ENCODE measurements at places on chromosomes 1 and 21.

GRCh38 chr1:92784021-92784638 is 778 bp downstream of the EVI5 start:
- peak; percentile 86 for DNase-seq

DNA sequence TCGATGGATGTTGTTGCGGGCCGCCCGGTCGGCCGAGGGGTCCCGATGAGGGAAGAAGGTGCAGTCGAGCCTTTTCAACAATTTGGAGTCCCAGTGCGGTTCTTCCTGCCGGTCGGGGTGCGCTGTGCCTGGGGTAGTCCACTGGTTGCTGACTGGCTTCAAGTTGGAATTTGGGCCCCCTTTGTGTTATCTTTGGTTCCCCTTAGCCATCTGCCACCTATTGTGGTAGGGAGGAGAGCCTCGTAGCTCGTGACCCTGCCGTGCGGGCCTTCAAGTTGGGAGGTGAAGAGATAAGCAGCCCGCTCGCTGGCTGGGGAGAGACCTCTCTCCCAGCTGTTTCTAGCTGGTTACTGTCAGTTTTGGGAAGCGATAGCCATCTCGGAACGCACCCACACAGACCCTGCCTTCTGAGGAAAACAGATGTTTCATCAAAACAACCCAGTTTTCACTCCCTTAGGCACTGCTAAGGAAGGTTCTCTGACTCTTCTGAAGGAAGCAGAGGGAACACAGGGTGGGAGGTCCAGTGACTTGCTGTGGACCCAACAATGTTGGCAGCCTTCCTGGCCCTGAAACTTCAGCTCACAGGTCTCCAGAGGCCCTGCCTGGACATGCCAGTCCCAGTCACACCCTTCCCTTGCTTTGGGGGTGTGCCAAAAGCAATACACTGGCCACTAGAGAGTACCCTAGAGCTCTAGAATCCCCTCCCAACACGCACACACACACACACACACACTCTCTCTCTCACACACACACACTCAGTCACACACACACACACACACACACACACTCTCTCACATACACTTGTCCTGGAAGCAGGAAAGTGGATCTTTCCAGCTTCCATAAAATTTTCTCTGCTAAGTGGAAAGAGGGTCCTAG is 1.0 kb downstream of the BTG2 start:
- peak; percentile 70 for DNase-seq

- DNase-seq, result no peak
Observed at GRCh38 chr1:44401256-44402228, 3.5 kb upstream of the RNF220 start.

GRCh38 chr1:163072658-163073057 is 3.5 kb downstream of the RGS4 start:
- peak; percentile 75 for DNase-seq

- DNase-seq, result no peak
Observed at GRCh38 chr1:230728710-230729392, 14.9 kb upstream of the AGT start.

- peak; percentile 76 for DNase-seq
Observed at GRCh38 chr21:45818276-45818903, 163.2 kb upstream of the COL6A1 start.

DNA sequence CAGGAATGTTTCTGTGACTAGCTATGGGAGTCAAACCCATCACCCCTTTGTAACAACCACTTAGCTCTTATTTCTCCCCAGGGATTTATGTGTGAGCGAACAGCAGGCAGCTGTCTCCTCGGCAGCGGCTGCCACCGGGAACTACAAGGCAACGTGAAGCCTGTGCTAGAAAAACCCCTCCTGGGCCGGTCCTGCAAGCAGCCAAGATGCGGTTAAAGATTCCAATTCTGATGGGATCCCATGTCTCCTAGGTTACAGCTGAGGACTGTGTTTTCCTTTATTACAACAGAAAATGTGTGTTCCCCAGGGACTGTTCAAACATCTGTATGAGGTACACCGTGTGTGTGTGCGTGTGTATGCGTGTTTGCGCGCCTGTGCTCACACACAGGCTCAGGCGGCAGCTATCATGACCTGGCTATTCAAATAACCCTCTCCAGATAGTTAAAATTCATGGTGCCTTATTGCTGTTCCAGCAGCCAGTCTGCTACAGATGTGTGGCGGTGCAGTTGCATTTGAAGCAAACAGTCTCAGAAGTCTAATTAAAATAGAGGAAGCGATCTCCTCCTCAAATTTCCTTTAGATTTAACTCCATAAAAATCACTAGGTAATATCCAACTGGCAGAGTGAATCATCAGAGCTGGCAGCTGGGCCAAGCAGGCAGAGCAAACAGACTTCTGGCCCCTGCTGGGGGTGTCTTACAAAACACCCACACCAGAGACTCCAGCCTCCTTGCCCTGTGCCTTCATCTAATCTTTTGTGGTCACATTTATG is 68.0 kb downstream of the LMX1A start:
- DNase-seq, result no peak

DNA sequence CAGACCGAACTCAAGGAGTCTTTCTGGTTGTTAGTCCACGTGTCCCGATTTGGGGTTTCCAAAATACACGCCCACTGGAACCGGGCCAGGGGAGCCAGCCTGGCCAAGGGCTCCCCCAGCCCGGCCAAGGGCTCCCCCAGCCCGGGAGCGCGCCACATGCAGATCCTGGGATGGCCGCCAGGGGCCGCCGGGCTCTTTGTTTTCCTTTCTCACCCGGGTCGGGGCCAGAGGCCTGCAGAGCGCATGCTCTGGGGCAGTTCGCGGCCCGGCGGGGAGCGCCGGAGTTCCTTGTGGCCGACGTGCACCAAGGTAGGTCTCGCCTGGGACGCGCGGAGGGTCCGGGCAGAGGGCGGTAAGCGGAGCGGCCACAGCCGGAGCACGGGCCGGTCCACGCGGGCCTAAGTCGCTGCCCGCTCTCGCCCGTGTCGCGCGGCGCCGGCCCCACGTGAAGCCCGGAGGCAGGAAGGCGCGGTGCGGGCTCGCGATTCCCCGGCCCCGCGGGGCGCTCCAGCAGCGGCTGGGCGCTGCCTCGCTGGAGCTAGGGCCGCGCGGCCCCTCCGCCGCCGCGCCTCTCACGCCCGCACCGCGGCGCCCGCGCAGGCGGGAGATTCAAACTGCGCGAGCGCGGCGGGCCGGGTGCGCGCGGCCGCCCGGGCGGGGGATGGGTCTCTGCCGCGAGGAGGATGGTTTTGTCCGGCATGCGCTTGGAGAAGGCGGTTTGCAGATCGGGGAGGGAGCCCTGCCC is 12.3 kb downstream of the RCC1 start:
- DNase-seq, result peak; percentile 94

GRCh38 chr1:15584489-15585363 is at the start of gene AGMAT:
Gene AGMAT (minus strand): TSS chr1:15585051. CDS start chr1:15584967, 84 bp downstream.
- peak; percentile 64 for DNase-seq

DNA sequence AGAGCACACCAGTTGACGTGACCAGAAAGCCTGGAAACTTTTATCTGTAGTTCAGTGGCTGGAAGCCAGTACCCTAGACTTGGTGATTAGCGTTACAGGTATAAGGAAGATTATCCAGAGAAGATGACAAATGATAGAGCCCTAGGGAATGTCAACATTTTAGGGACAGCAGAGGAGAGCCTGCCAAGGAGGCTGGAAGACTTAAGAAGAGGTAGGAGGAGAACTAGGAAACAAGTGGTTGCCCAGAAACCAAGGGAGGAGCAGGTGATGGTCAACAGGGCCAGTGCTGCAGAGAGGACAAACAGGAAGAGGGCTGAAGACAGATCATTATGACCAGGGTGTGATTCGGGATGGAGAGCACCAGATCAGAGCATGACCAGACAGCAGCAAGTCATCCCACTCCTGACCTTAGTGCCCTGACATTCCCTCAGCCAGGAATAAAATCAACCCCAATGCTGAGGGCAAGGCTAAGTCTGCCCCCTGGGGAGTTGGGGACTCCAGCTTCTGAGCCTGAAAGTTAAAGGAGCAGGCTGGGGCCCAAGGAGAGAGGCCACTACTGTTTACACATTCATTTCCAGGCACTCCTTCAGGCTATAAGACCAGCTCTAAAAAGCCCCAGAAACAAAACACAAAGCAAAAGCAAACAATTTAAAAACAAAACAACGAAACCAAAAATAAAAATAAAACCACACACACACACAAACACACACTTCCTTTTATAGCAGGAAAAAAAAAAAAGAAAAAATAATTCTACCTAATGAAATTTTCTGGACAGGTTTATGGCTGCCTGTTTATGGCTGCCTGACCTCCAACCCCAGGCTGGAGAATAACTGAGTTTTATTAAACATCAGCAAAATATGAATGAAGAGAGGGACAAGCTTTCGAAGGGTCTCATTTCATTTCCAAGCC is 48.6 kb upstream of the LRRC52 start:
- no peak for DNase-seq

DNA sequence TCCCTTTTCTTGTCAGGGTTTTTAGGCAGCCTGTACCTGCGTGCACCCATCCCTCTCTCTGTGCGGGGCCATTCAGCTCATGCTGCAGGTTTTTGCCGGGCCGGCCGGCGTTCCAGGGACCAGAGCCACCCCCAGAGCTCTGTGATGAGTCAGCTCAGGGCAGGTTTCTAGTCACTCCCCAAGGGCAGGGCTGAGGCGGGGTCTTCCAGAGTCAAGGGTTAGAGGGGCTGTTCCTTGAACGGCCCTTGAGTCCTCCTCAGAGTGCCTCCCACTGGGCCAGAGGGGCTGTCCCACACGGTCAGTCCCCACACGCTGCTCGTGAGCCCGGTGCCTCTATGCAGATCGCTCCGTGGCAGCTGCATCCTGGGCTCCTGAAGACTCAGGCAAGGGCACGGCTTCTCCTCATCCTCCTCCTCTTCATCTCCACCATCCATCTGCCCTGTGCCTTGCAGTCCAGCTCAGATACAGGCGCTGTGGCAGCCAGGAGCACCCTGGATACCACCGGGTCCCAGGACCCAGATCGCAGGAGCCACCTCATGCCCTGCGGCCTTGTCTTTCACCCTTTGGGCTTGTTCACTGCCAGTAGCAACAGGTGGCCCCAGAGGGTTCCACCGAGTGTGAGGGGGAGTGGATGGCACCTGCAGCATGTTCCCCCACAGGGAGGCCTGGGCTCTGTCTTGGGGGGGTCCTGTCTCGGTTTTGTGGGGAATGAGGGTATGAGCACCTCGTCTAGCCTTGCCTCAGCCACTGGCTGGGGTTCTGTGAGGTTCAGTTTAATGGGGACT is 17.4 kb downstream of the SLX9 start:
- no peak for DNase-seq

GRCh38 chr1:51578383-51579109 is 38.3 kb upstream of the OSBPL9 start:
- no peak for DNase-seq

GRCh38 chr1:14027099-14027498 is 327.1 kb downstream of the PRDM2 start:
- DNase-seq, result no peak

GRCh38 chr1:234288946-234289345 is 84.3 kb upstream of the COA6 start:
- DNase-seq, result no peak

- DNase-seq, result peak; percentile 12
Observed at GRCh38 chr1:47785561-47786271, 211.5 kb downstream of the TRABD2B start.

GRCh38 chr1:63968663-63969440 is 195.0 kb downstream of the ROR1 start:
- DNase-seq, result peak; percentile 37

GRCh38 chr1:65289449-65289848 is 19.9 kb upstream of the DNAJC6 start:
- no peak for DNase-seq

DNA sequence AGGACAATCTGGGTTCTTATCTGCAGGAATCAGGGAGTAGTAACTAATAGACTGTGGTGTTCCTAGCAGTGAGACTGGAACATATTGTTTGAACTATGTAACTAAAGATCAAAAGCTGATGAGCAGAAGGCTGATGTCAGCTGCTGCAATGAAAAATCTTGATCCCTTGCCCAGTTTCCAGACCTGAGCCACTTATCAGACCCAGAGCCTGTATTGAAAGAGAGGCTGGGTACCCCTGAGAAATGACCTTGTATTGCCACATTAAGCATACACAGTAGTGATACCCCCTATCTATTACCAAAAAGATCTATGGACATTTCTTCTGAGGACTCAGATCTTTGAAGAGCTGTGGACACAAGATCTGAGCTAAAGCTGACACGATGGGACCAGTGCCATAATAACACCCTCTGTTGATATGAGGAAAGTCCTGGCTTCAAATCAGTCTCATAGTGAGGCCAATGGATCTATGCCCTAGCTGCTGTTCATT is 178.0 kb upstream of the GALNT2 start:
- no peak for DNase-seq

DNA sequence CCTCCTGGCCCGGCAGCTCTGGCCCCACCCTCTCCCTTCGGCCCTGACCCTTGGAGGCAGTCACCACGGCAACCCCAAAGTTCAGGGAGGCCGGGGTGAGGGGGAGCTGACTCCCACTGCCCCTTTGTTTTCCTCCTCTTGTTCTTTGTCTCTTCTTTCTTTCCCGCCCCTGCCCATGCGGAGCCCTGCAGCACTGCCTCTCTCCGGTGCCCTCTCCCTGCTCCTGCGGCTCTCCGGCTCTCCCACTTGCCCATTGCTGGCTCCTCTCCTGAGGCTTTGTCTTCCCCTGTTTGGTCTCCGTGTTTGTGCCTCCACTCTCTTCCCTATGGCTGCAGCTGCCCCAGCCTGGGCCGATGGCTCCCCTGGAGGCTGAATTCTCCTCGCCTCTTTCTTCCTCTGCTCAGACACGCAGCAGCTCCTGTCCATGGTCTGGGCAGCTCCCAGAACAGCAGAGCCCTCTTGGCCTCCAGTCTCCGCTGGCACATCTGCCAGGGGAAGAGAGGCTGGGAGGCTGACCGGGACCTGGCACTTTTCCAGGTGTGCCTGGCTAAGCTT is 5.8 kb downstream of the CELSR2 start:
- DNase-seq, result no peak

- DNase-seq, result peak; percentile 27
Observed at GRCh38 chr1:208189183-208189582, 55.0 kb downstream of the PLXNA2 start.

- DNase-seq, result no peak
Observed at GRCh38 chr1:90513956-90514355, 203.1 kb downstream of the BARHL2 start.
